ENCODE measurements at places on chromosomes 6 and 20.

DNA sequence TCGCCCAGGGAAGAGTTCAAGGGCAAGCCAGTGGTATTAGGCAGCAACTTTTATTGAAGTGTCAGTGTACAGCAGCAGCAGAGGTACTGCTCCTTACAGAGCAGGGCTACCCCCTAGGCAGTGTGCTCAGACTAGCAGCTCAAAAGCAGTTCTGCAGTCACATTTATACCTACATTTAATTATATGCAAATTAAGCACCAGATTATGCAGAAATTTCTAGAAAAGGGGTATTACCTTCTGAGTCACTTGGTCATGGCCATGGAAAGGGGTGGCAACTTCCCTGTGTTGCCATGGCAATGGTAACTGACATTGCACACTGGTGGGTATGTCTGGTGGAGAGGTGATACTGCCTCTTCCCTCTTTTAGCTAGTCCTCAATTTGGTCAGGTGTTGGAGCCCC is 2.1 kb upstream of the ZKSCAN4 start:
- DNase-seq = no peak

DNA sequence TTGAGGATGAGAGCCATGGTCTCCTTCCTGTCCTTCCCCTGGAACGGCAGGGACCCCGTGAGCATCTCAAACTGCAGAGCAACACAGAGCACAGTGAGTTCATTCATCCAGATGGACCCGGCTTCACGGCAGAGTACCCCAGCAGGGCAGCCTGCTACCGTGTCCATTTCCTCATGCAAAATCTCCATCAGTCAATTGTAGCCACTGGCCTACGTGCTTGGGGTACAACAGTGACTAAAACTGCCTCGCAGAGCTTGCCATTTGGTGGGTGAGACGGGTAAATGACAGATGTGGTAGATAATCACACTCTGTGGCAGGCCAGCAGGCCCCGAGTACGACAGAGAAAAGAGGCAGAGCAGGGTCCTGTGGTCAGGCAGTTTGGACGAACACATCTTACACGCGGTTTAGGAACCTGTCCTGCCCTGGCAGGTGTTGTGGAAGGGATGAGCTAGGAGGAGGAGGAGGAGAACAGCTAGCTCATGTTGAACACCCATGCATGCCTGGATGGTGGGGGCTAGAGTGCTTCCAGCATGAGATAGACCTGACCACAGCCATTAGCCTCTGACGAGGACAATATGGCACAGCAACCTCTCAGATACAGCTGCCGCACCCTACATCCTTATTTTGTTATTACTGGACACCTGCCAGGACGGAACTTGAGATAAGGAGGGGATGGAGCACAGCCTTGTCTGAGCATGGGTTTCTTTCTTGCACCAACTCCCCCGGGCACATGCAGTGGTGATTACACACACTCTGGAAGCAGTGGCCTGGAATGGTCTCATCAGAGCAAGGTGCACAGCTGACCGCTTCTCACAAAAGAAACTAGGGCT is 95.6 kb downstream of the RAMACL start:
- DNase-seq = no peak

DNA sequence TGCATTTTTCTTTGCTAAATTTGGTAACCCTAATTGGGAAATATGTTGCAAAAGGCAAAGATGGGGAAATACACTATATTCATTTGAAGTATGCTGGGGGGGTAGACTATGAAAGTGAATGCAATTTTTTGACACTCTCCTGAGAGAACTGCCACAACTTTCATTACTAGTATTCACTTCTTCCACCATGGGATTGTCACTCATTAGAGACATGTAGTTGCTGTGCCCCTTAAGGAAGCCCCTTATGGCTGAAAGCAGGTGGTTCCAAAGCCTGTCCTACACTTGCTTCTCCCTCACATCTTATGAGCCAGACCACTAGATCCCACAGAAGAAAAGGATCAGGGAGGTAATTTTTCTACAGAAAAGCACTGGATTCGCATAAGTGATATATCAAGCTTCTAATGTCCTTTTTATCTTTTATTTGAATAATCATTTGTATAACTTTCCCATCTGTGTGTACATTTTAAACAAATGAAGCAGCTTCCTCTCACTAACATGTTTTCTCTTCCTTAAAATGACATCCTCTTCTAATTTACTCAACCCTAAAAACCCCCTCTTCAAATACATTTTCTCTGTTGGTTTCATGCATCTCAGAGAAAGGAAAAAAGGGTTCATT is 83.8 kb downstream of the GCLC start:
- no peak for DNase-seq

DNA sequence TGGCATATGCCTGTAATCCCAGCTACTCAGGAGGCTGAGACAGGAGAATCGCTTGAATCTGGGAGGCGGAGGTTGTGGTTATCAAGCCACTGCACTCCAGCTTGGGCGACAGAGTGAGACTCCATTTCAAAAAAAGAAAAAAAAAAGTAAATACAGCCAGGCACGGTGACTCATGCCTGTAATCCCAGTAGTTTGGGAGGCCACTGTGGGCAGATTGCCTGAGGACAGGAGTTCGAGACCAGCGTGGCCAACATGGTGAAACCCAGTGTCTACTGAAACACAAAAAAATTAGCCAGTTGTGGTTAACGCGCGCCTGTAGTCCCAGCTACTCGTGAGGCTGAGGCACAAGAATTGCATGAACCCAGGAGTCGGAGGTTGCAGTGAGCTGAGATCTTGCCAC is 1.5 kb upstream of the NINL start:
- DNase-seq = no peak

- DNase-seq = no peak
Observed at GRCh38 chr6:24743265-24743943, 24.4 kb upstream of the C6orf62 start.

Data from H7 (cell line).